Substantia nigra (tissue), 51 donors: ENCODE measurements at places on chromosomes 12 and 14.

GRCh38 chr12:51793201-51793600 lies 55.3 kb downstream of the FIGNL2 start:
- DNase-seq: no peak

GRCh38 chr14:89912667-89913211 lies 41.8 kb downstream of the EFCAB11 start:
- peak; percentile 20 for DNase-seq

- no peak for DNase-seq
Measured at GRCh38 chr12:96521895-96522682, 32.7 kb downstream of the CFAP54 start.

GRCh38 chr12:12744546-12745305 lies 27.6 kb downstream of the CDKN1B start:
- no peak for DNase-seq

DNA sequence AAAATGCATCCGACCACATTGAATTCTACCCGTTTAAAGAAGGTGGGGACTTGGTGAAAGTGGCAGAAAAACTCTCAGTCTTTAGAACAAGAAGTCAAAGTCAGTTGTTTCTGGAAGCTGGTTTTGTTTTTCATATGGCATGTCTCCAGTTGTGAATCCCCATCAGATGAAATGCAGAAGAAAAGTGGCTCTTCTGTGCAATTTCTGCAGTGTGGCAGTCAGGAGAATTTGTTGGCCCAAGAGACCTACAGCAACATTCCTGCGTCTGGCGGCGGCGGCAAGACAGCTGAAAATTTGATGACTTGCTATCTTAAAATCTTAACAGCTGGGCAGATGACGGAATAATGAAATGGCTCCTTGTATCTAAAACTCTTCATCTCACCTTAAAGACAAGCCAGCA lies 201.5 kb downstream of the FOXN3 start:
- DNase-seq: no peak

DNA sequence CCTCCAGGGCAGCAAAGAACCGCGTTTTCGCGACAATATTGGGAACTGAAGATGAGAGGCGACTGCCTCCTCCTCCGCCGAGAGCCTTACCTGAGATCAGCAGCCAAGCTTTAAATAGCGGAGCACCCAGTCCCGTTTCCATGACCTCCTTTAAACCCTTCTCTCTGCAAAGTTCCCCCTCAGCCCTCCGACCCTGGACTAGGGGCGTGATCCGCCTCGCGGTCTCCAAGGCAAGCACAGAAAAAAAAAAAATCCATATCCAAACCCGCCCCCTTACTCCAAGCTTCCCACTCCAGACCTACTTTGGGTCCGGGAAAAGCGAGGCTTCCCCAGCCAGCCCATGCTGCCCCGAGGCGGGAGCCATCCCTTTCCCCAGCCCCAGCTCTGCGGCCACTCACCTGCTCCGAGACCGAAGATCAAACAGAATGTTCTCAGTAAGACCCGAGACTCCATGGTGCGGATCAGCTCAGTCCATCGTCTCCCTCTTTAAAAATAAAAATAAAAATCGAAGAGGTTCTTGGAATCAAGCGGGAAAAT lies 630 bp downstream of the NELL2 start:
- DNase-seq: no peak

GRCh38 chr12:131047789-131048610 lies 94.3 kb downstream of the ADGRD1 start:
- no peak for DNase-seq

- no peak for DNase-seq
Measured at GRCh38 chr14:54483846-54484245, 4.9 kb downstream of the GMFB start.

GRCh38 chr12:106303202-106303820 lies 778 bp downstream of the TCP11L2 start:
- peak; percentile 48 for DNase-seq

GRCh38 chr12:65343801-65344200 lies 65.3 kb downstream of the MSRB3 start:
- DNase-seq: no peak

DNA sequence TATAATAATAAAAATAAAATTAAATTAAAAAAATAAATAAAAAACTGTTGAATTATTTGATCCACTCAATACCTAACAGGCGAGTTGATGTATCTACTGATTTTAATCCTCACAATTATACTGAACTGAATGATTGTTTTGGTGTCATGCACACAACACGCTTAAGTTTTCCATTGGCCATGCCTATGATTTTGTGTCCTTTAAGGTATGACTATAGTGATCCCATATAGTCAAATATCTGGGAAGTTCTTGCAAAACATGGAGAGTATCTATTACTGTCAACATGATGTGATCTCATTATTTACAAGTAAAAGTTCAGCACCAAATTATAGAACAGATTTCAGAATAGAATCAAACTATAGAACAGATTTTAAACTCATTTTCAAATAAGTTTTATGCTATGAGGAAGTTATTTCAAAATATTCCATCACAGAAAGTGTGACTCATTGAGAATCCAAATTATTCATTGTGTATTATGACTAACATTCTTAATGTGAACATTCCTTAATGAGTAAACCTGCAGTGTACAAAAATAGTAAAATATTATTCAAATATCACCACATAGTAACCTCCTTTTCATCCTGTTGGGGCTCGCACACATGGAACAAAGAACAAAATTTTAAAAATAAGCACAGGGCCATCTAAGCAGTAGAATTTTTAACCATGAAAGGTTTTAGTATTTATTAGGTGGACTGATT lies 190.4 kb downstream of the SLC25A21 start:
- DNase-seq: no peak

GRCh38 chr14:64702493-64703394 lies 1.5 kb upstream of the PLEKHG3 start:
- no peak for DNase-seq

- DNase-seq: no peak
Measured at GRCh38 chr14:62289471-62289870, 527.3 kb downstream of the SNAPC1 start.

DNA sequence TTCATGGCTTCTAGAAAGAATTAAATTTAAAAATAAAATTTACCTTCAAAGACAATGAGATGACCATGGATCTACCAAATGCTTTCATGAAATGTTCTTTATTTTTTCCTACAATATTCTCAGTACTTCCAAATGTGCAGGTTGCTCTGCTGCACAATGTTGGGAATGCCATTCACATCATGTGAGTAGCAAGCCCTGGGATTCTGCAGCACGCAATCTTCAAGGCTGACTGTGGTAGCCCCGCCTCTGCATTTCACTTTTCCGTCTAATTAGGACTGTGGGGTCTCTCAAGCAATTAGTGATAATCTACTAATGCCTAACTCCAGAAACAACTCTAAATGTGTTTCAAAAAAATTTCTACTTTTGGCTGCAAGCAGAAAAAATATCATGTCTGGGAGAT lies 13.7 kb upstream of the NTN4 start:
- no peak for DNase-seq

DNA sequence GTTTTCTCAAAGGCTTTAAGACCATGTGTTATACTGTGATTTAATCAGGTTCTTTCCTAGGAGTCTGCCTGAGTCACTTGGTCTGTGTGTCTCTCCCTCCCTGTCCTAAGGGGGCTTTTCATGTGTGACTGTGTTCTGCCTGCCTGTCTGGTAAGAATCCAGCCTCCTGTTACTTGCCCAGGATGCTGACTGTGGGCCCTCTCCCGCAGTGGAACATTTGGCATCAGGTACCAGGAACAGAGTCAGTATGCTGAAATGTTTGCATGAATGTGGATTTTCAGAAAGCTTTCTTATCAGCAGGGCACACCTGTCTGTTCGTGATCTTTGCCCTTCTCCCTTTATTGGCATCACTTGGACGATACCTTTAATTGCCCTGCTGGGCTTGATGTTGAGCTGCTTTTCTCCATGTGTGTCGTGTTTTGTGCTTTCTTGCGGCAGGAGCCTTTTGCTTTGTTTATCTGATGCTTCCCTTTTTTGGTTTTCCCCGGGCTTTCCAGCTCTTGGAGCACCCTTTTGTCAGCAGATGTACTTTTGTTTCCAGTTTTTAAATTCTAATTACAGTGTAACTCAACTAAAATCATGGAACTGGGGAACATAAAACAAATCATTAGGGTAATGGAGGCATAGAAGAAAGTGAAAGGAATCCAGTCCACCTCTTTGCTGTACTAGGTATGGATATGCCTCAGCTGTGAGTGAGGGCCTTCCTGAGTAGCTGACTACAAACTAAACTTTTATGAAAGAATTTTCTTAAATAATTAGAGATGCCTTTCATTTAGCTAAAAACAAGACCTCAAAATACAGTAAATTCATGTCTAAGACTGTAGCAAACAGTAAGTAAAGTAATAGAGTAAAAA lies 72.5 kb downstream of the TRAF3 start:
- no peak for DNase-seq

DNA sequence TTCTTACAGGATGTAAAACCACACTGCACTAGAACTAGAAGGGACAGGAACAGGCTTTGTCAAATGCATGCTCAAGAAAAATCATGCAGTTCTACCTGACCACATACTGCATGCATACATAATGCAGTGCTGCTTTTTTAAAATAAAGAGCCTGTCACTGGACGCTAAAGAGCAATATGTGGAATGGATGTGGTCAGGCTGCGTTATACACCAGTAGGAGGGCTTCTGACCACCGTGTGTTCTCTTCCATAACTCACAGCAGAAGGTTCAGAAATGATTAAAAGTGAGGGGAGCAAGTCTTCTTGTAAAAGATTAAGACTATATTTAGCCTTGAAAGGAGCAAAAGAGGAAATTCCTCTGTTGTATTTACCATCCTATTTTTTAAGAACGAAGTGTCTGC lies 392.0 kb downstream of the EMP1 start:
- DNase-seq: no peak

DNA sequence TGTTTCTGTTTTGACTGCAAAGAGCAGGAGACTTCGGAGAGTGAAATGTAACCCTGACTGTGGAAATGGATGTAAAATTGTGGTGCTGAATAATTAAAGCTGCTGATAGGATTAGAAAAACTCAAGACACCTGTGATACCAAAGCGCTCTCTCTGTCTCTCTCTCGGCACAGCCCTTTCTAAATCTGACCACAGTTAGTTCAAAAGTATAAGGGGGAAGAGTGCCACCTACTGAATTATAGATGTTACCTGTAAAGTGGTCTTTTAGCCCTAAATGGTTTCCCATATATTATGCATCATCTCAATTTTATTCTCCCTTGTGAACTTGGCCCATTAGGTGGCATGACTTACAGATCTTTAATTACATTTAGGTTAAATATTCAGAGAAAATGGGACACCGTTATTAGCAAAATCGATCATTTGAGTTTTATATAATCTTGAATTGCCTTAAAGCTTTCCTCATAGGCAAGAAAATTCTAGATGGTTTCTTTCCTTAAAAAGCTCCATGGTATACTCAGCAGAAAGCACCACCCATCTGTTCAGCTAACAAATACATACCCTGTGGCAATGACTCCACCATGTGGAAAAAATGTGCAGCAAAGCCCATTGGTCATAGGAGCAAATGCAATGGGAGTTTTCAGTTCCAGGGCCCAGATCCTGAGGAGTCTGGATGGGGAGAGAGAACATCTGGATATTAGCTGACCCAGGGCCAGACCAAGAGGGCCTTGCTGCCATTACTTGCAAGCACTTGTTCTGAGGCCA lies 18.1 kb downstream of the RFC5 start:
- no peak for DNase-seq

DNA sequence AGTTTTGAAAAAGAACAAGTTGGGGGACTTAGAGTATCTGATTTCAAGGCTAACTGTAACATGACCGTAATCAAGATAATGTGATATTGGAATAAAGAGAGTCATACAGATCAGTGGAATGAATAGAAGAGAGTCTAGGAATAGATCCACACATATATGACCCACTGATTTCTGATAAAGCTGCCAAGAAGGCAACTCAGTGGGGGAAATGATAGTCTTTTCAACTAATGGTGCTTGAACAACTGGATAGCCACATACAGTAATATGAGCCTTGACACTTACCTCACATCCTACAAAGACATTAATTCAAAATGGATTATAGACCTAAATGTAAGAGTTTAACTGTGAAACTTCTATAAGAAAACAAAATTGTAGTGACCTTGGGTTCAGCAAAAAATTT lies 3.8 kb downstream of the PRKCH start:
- DNase-seq: no peak

GRCh38 chr12:112191840-112192321 lies 66.5 kb downstream of the TRAFD1 start:
- DNase-seq: no peak
